NCI-H2081 treated with DMSO at 0.1 percent for 48 hours (cell line): ENCODE measurements at places on chromosomes 12 and 14.

DNA sequence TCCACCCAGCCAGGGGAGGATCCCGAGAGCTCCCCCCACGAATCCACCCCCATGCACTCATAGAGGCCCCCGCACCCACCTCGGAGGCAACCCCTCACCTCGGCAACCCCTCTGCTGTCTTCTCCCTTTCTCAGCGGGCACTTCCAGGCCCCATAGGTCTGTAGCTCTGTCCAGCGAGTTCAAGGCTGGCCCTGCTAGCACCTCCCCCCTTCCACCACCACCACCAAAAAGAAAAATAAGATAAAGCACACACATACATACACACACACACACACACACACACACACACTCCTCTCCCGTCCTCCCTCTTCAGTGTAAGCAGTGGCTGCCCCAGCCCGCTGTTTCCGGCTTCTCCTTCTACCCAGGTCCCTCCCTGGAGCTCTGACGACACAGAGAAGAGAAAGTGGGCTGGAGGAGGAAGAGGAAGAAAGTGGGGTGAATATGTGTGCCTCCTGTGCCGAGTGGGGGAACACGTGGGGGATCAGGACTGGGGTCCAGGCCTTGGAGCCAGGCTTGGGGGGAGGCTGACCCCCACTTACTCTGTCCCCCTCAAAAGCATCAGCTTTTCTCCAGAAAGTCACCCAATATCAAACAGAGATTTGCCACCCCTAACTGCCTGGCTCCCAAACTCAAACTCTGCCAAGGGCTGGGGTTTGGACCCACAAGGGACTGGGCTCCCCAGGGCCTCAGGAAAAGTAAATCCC, at the start of gene STAT6:
TSS of gene STAT6 (minus strand) at position 332 of the 704 bp plus-strand sequence. CDS start 3,084 bp downstream, outside the sequence.
- DNase-seq, result no peak

GRCh38 chr12:70847871-70848270, 72.7 kb downstream of the PTPRR start:
- no peak for DNase-seq

GRCh38 chr12:51721282-51721940, 127.1 kb downstream of the FIGNL2 start:
- DNase-seq, result no peak

DNA sequence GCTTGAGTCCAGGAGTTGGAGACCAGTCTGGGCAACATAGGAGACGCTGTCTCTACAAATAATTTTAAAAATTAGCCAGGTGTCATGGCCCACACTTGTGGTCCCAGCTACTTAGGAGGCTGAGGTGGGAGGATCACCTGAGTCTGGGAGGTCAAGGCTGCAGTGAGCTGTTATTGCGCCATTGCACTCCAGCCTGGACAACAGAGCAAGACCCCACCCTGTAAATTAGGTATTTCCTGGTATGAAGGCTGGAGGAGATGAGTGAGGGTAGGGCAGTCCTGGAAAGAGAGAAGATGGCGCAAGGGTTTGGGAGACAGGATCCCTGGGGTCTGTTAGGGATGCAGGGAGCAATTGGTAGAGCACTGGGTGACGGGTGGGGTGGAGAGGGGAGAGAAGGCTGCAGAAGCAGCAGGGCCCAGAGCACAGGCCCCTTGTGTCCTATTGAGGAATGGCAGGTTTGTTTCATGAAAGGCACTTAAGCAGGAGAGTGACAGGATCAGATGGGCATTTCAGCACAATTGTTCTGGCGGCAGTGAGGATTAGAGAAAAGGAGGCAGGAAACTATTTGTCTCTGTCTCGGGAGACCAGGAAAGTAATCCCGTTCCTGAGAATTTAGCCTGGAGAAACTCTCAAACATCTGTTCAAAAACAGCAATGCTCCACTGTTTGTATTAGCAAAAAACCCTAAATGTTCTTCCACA, 47.2 kb upstream of the KTN1 start:
- no peak for DNase-seq

- no peak for DNase-seq
Observed at GRCh38 chr12:2364631-2365051, 311.9 kb downstream of the CACNA1C start.

GRCh38 chr14:99231850-99232713, 39.9 kb downstream of the BCL11B start:
- no peak for DNase-seq

- no peak for DNase-seq
Observed at GRCh38 chr12:82619644-82620043, 67.1 kb upstream of the TMTC2 start.

DNA sequence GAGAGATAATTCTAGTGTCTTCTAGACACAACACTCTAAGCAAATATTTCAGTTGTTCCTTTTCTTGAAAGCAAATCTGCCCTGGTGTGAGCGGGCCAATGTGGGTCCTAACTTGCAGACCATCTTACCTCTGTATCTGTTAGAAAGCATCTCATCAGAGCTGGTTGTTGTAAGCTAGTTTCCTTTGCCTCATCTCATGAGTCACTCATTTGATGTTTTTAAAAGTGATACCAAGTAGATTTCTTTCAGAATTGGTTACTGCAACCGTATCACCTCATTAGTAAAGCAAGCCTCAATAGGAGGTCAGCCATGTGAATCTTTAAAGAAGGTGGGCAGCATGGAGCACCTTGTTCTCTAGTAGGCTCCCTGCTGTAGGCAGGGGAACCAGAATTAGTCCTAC, 78.6 kb downstream of the DAAM1 start:
- DNase-seq, result no peak

GRCh38 chr14:93629643-93630042, 158.6 kb downstream of the PRIMA1 start:
- DNase-seq, result no peak

DNA sequence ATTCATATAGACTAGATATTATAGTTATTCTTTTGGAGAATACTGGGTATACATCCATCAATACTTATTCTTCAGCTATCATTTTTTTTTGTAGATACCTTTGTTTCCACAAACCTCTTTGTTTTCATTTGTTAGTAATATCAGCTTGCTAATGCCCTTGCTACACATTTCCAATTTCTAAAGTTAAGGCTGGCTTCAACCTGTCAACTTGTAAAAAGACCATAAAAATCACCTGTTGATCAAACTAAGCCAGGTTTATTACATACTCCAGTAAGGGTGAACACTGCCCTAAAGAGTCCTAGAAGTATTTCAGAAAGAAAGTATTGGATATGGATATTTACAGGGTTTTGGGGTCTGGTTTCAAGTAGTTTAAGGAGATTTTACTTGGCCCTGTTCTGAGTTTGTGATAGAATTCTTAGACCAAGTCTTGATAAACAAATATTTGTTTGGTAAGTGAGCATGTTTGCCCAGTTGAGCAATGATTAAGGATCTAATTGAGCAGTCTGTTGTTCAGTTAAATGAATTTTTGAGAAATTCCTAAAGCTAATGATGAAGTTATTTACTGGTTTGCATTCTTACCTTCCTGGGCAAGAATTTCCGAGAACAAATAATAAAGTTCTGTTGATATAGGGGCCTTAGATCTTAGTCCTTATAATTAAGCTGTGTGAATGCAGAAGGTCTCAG, 52.8 kb upstream of the LRTM2 start:
- no peak for DNase-seq

- no peak for DNase-seq
Observed at GRCh38 chr12:114682785-114683708, 928 bp downstream of the TBX3 start.

GRCh38 chr12:74602881-74603672, 65.4 kb downstream of the ATXN7L3B start:
- DNase-seq, result no peak

- DNase-seq, result no peak
Observed at GRCh38 chr14:28671425-28671824, 95.2 kb upstream of the FOXG1 start.

DNA sequence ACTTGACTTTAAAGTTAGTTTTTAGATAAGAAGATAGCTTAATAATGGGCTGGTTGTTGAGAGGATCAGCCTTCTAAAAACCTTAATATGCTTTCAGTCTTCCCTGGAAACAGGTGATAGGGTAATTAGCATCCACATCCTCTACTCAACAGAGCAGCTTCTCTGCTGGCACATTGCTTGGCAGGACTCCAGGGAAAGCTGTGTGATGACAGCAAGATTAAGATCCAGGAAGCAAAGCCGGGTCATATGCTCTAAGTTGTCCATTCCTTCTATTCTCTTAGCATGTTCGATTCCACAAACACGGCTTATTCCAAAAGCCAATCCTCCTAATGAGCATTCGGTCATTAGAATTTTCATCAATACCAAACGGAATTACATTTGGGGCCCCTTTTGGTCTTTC, 87.0 kb downstream of the HMGA2 start:
- DNase-seq, result no peak

DNA sequence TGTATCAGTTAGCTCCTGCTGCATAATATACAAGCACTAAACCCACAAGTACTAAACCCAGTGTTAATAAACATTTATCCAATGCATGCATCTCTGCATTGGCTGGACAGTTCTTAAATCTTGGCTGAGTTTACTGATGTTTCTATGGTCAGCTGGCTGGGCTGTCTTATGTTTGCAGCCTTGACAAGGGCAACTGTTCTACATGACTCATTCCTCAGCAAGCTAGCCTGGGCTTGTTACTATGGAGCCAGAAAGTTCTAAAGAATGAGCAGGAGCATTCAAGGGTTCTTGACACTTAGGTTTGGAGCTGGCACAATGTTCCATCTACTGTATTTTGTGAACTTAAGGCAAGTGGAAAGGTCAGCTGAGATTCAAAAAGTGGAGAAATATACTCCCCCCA, 199.1 kb downstream of the GLT1D1 start:
- no peak for DNase-seq

DNA sequence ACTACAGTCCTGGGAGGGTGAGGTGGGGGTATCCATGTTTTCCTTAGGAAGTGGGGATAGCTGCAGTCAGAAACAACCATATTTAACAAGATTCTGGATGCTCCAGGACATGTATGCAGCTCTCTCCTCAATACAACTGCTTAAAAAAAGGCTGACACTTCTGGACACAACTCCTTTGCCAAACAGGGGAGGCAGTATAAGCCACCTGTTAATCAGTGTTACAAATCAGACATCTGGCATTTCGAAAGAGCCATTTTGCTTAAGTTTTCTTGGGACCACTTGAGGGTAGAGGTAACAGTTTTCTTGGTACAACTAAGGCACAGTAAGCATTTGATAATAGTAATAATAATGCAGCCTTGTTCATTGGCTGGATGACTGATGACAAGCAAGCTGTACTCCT, 47.1 kb downstream of the RPGRIP1 start:
- no peak for DNase-seq
